ENCODE measurements at places on chromosomes 11 and 22.

GRCh38 chr22:25070956-25071355 lies 118.4 kb downstream of the KIAA1671 start:
- no peak for DNase-seq

GRCh38 chr22:49646876-49647275 lies 180.8 kb downstream of the BRD1 start:
- no peak for DNase-seq

- DNase-seq, result no peak
Observed at GRCh38 chr11:72778535-72779494, 15.0 kb downstream of the STARD10 start.

DNA sequence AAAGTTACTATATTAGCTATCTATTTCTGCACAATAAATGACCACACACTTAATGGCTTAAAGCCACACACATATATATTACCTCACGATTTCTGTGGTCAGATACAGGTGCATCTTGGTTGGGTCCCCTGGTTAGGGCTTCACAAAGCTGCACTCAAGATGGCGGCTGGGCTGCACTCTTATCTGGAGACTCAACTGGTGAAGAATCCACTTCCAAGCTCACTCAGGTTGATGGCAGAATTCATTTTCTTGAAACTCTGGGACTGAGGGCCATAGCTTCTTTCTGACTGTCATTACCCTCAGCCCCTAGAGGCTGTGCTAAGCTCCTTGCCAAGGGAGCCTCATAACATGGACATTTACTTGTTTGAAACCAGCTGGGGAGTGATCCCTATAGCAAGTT lies 5.1 kb upstream of the MS4A10 start:
- DNase-seq, result no peak

GRCh38 chr22:44398856-44399837 lies 86.4 kb upstream of the SHISAL1 start:
- DNase-seq, result no peak

- DNase-seq, result no peak
Observed at GRCh38 chr11:34940026-34940677, 23.7 kb downstream of the PDHX start.

DNA sequence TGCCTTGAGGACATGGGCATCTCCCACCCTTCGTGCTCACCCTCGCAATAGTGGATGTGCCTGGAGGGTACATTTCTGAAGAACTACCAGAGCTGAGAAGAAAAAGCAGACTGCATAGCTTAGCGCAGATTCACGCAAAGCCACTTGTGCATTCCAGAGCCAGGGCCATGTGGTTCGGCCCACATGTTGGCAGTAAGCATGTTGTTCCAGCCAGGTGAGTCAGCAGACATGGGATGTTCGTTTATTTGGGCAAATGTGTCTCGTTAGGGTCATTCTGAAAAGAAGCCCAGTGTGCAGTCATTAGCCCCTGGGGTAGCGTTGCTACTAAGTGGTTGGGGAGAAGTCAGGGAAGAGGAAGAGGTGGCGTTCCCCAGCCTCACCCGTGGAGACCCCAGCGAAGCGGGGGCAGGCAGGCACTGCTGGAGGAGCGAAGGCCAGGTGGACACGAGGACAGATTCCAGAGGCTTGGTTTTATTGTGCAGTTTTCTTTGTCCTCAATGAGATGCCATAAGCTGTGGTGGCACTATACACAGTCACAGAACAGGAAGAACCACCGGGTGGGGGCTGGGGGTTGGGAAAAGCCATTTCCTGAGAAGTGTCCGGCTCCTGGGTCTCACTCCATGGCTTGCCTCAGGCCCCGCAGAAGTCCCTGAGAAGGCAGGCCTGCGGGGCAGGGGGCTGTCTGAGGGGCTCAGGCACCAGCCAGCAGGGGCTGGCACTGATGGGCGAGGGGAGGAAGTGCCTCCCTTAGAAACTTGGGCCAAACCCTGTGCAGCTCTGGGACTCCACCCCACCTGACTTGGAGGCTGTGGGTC lies 5.0 kb downstream of the THY1 start:
- no peak for DNase-seq

DNA sequence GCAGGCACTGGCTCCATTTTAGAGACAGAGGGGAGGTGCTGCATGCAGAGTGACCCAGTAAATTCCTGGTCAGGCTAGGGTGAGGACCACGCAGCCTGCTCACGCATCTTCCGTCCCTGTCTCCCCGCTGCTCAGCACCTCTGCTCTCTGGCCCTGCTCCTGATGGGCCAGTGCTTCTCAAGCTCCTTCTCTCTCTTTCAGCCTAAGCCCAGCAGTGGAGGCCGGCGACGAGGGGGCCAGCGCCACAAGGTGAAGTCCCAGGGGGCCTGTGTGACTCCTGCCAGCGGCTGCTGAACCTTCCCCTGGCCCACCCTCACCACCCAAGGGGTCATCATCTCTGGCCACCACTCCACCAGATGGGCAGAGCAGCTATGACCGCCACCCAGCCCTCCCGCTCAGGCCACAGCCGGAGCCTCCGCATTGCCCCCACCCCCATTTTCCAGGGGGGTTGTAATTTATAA lies 24.7 kb downstream of the GTPBP1 start:
- DNase-seq, result no peak
